ENCODE measurements at places on chromosomes 4 and X.

DNA sequence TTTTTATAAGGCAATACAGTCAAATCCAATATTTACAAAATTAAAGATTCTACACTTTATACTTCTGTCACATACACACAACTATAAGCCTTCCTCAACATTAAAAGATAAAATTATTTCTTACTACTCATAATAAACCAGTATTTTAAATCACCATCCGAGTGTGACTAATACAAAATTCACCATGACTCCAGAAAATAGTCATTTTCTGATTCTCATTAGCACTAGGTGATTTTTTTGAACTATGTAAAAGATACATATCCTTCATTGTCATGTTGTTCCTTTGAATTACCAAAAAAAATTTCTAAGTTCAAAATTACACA is 646 bp upstream of the SLC7A11 start:
- no peak for DNase-seq

DNA sequence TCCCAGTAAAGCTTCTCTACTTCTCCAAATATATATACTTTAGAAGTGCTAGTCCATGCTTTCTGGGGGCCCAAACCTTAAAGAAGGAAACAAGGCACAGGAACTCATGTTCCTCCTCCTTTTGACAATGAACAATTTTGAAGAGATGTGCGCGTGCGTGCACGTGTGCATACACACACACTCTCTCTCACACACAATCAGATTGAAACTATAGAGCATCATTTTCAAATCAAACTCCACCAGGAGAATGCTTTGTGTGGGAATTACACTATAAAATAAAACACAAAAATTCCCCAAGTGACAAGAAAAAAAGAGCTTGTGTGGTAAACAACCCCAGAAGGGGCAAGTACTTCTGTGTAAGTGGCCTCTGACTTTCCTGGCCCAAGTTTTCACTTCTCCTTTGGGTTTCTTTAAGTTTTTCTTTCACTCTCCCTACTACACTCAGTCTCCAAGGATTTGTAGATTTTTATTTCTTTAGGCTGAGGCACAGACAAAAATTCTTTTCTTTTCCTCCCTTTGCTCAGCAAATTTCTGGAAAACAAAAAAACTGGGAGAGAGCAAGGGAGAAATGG is 46.6 kb upstream of the SHISA3 start:
- DNase-seq, result no peak

- DNase-seq, result no peak
Measured at GRCh38 chrX:15464704-15465103, 28.4 kb downstream of the PIR start.

DNA sequence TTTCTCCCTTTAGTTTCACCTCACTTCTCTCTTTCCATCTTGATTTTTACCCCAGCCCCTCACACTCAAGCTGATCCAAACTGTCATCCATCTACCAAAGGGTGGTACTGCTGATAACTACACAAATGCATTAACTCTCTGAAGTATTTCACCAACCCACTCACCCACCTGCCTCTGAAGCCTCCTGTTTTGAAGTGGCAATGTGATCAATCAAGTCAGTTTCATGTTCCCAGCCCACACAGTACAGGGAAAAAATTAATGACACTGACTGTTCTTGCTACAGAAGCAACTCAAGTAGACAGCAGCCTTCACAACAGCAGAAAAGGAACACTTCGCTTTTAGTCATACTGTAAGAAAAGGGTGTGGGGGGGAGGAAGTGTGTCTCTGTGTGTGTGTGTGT is 183.0 kb upstream of the NOCT start:
- no peak for DNase-seq

DNA sequence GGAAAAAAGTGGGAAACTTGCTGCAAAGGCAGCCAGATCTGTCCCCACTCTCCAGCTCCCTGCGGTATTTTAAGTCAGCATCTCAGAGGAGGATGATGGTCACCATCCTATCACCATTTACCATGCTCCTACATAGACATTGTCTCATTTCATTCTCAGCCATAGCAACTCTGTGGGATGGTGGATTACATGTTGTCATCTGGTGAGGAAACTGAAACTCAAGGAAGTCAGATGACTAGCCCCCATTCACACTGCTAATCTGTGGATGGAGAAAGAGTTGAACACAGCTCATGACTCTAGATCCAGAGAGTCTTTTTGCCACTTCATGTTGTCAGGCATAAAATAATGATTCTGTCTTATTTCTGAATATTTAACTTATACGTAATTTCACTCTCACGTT is 323.5 kb downstream of the PTTG2 start:
- DNase-seq, result no peak

GRCh38 chrX:112779139-112779538 is 61.5 kb downstream of the AMOT start:
- no peak for DNase-seq

GRCh38 chrX:16587836-16588235 is 62.1 kb upstream of the S100G start:
- no peak for DNase-seq

GRCh38 chrX:103999234-103999633 is 14.3 kb downstream of the H2BW1 start:
- no peak for DNase-seq

DNA sequence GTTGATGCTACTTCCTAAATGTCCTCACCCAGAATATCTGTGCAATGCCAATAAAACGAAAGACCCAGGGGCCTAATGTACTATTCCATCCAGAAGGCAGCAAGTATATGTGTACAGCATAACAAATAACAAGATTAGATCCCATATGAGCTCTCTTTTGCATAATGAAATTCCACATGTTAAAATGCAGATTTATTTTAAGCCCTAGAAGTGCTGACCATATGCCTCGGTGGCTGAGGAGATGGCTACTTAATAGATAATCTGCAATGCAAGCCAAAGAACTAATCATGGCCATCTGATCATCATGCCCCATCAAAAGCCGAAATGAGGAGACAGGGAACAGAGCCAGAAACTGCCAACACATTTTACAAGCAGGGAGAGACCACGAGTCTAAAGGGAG is 293.5 kb downstream of the KCNIP4 start:
- no peak for DNase-seq

DNA sequence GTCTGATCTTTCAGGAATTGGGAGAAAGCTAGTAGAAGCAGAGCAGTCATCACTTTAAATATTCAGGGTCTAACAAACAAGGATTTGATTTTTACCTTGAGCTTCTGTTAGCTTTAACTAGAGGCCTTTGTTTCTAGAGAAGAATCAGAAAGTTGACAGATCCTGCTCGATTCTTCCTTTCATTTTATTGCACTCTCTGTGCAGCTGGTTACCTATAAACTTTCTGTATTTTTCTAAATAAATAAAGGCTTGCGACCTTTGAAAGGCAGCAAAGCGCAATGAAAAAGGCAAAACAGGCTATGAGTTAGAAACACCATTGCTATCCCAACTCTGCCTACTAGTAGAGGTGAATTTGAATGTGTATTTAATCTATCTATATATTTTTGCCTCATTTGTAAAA is 101.4 kb upstream of the NPY2R start:
- DNase-seq, result no peak

- DNase-seq, result no peak
Measured at GRCh38 chr4:30714408-30715031, 5.6 kb upstream of the PCDH7 start.

GRCh38 chr4:147943159-147943638 is 211.3 kb downstream of the ARHGAP10 start:
- DNase-seq, result no peak

DNA sequence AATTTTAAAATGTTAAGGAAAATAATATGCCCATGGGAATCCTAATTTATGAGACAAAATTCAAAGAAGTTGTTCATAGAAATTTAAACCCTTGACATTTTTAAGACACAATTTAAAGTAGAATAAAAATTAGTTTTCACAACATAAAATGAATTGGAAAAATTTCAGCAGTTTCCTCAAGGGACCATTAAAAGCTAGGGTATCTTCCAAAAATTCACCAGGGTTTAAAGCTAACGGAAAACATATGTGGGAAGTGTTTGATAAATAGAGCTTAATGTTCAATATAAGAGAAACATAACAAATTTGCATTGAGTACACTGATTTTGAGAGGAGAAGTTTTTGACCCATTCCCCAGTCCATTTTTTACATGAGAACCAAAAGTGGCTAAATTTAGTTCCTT is 228.9 kb upstream of the TTC29 start:
- no peak for DNase-seq

- DNase-seq, result no peak
Measured at GRCh38 chr4:149928507-149928906, 112.9 kb upstream of the IQCM start.

- no peak for DNase-seq
Measured at GRCh38 chr4:1376841-1377605, 29.2 kb downstream of the NKX1-1 start.

- DNase-seq, result no peak
Measured at GRCh38 chrX:74593593-74593992, 20.8 kb downstream of the RLIM start.

DNA sequence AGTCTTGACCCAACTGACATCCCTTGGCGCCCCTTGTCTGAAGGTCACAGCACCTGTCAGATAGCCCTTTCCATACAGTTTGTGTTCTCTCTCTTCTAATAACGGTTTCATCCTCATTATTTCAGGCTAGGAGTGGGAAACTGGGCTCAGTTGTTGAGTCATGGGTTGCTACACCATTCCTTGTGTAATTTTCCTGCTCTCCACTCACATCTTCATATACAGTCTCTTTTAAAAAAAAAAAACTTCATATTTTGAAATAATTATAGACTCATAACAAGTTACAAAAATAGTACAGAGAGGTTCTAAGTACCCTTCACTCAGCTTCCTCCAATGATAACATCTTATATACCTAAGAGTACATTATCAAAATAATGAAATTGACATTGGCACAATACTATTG is 60.2 kb upstream of the GRPR start:
- DNase-seq, result no peak

DNA sequence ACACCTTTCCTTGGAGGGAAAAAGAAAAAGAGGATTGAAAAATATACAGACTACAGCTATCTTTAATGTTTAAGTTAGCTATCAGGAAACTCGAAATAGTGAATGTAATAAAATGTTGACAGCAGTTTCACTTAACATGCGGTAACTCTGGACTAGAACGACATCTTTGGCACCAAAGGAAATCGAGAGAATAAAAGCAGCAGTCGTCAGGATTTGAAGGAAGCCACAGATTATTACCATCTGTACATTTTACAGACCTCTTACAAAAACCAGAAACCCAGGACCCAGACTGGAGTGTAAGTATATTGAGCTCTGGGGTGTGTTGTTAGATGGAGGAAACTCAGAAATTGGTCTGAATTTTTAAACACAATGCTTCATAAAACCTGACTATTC is 51.6 kb upstream of the STOX2 start:
- DNase-seq, result no peak

DNA sequence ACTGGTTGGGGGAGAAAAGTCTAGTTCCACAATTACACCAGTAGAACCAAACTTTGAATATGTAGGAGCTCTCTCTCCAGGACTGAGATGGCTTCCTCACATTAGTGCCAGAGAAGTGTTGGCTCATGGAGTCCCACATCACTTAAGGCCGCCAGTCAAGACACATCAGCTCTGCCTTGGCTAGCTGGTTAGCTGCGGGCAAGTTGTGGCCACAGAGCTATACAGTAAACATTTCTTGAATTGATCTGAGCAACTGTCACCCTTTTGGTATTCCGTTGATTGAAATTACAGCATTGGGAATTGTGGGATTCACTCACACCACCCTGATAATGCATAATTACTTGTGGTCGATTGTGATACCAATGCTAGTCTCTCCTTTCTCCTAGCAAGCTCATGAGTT is 76.2 kb downstream of the LNX1 start:
- no peak for DNase-seq

- DNase-seq, result no peak
Measured at GRCh38 chrX:72652082-72652481, 62.0 kb downstream of the PHKA1 start.

DNA sequence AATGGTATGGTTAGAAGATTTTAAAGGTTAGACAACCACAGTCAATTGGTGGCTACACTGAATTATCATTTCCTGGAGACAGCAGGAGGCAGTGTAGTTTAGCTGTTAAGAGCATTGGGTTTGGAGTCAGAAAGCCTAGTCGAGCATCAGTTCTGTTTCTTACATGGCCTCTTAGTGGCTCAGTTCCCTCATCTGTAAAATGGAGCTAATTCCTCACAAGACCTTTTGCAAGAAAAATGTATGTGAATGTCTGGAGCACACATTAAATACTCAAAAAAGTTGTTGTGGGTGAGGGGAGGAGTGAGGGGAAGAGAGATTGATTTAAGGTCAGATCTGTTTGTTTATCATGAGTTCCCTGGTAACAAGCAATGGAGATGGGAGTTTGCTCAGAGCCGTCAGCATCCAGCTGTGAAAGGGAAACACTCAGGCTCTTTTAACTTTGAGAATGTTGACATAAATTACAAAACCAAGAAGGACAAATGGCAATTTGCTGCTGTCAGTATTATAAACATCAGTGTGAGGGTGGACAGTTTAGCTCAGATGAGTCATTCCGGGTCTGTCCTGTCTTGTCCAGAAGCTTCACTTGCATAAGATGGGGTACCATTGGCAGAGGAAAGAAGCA is 98.2 kb upstream of the PGRMC2 start:
- no peak for DNase-seq

- no peak for DNase-seq
Measured at GRCh38 chr4:123673971-123674370, 277.4 kb downstream of the SPRY1 start.

GRCh38 chr4:46388857-46389256 is 1.1 kb downstream of the GABRA2 start:
- DNase-seq, result no peak

DNA sequence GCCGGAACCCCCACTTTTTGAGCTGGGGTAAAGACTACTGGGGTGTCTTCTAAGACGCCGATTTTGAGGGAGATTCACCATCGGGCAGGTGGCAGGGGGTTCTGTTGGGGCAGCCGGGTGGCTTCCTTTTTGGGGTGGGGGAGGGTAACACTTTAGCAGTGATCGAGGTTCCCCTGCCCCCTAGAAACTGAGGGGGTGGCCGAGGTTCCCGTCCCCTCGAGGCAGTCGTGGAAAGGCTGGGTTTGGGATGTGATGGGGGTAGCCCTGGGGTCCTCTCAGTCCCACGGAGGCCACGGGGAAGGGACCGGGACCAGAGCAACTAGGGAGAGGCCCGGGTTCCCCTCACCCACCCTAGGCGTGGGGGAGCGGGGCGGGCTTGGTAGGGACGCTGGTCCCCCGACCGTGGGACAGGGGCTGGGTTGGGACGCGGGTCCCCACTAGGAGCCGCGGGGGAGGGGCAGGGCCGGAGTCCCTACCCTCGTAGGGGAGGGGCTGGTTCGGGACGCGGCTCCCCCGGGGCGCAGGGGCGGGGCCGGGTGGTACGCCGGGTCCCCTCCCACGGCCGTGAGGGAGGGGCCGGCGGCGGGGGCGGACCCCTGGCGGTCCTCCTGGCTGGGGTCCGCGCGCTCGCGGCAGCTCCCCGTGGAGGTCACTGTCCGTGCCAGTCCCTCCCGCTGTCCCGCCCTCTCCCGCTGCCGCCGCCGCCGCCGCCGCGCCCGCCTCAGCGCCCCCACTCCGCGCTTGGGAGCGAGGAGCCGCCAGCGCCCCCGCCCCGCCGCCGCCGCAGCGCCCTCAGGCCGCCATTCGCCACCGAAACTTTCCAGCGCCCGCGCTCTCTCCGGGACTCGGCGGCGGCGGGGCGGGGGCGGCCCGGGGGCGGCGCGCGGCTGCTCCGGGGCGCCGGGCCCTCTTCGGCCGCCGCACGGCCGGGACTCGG is at the start of gene TBL1X:
TSS of gene TBL1X (plus strand) at position 624 of the 937 bp plus-strand sequence. CDS start 188,529 bp downstream, outside the sequence.
- peak; percentile 39 for DNase-seq

- no peak for DNase-seq
Measured at GRCh38 chr4:23902222-23902804, 12.5 kb upstream of the PPARGC1A start.

- DNase-seq, result no peak
Measured at GRCh38 chr4:159487284-159487747, 384.4 kb downstream of the RAPGEF2 start.

GRCh38 chr4:48575964-48576363 is 85.9 kb downstream of the ZAR1 start:
- DNase-seq, result no peak
